ENCODE measurements at places on chromosomes 13 and 19.

DNA sequence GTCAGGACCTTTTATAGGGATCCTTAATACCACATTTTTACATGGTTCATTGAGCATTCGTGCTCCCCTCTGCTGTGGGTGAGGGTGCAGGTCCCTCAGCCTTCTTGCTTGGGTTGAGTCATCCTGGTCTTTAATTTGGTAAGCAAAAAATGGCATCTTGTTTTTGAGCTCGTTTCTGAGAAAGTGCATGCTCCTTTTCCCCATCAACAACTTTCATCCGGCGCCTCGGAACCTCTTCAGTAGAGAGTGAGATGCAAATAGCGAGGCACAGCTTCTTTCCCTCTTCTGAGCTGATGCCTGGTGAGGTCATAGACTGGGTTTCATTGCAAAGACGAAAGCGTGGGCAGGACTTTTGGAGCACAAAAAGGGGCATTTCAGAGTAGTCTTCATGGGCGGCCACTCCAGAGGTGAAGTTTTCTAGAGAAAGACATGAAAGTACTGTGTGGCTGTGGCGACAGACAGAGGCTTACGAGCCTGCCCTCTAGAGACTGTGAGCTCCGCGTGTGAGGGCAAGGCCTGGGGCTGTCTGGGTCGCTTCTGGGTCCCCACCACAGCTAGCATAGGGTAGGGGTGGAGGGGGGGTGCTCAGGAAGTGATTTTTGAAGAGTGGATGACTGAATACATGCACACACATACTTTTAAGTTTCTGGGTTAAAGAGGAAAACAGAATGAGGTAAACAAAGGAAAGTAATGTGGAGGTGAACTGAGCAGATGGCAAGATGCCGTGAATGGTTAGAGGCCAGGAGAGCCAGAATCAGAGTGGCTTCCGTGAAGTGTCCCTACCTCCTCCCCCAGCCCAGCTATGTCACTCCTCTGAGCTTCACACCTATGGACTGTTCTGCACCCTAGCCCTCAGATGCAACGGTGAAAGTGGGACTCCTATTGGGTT, 44.3 kb downstream of the BBC3 start:
- peak; percentile 81 for DNase-seq

GRCh38 chr19:10848230-10848856, at the start of gene C19orf38:
Gene C19orf38 (plus strand): TSS chr19:10848415. CDS start chr19:10848509, 94 bp downstream.
- no peak for DNase-seq

GRCh38 chr13:41520016-41520659, 62.8 kb downstream of the RGCC start:
- no peak for DNase-seq

DNA sequence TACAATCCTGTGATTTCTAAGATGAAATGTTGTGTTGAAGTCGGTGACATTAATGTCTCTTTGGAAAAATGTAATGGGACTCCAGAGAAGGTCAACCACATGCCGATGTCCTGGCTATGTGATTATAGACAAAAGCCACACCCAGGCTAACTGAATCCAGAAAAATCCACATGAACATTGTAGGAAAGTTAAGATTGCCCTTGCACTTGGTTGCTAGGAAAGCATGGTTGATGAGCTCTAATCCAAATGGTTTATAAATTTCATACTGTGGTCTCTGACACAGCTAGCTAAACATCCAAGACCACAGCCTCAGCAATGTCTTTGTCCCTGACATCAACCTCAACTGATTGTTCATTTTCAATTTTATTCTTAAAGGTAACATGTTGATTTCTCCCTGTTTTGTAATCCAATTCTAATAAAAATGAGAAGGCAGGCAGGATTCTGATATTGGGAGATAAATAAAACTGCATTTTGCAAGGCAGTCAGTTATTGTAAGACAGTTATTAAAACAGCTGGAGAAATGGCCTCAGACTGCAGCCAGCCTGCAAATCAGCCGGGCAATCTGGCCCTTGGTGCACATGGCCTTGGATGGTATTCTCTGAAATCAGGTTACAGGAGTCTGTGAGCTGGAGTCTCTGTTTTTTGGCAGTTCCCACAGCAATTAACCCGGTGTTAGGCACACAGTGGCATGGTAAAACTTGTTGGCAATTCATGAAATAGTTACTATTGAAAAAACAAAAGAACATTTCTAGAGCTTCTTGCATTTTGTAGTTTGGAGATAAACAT, 93.9 kb downstream of the STARD13 start:
- DNase-seq = no peak

- no peak for DNase-seq
Measured at GRCh38 chr19:54790711-54791110, 12.7 kb upstream of the KIR2DL4 start.

- no peak for DNase-seq
Measured at GRCh38 chr13:91331047-91331915, 16.2 kb upstream of the MIR17HG start.

GRCh38 chr13:45120967-45121831, 889 bp downstream of the GTF2F2 start:
- no peak for DNase-seq

DNA sequence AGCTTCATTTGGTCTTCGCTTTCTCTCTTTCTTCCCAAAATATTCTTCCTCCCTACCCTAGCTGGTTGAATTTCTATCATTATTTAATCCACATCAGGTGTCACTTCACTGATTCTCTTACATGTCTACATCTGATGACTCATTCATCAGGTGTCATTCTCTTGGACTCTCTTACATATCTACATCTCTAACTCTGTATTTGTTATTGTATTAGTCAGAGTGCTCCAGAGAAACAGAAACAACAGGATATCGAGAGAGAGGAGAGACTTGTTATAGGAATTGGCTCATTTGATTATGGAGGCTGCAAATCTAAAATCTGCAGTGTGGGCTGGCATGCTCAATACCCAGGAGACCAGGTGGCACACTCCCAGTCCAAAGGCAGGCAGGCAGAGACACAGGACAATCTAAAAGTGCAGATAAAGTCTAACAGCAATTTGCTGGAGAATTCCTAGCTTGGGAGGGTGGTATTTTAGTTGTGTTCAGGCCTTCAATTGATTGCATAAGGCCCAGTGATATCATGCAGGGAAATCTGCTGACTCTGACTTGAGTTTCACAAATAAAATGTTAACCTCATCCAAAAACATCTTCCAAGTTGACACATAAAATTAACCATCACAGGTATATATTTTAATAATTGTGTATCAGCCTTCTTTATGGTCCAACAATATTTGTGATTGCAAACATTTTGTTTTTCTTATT, 541.4 kb upstream of the SLITRK5 start:
- no peak for DNase-seq

DNA sequence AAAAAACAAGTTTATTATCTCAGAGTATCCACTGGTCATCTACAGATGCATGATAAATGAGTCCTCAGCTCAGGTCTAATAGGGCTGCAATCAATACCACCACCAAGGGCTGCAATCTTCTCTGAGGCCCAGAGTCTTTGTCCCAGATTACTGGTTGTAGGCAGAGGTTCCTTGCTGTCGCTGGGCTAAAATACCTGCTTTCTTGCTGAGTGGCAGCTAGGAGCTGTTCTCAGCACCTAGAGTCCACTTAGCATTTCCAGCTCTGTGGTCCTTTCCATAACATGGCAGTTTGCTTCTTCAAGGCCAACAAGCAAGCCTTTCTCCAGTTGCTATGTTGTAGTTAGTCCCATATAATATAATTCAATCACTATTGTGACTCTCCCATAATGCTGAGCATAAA, 351.3 kb downstream of the SLITRK1 start:
- DNase-seq = no peak

- no peak for DNase-seq
Measured at GRCh38 chr19:30074741-30075715, 133.0 kb downstream of the URI1 start.

- no peak for DNase-seq
Measured at GRCh38 chr13:50711996-50712395, 131.5 kb downstream of the DLEU7 start.

GRCh38 chr13:86000546-86000945, 201.3 kb upstream of the SLITRK6 start:
- no peak for DNase-seq

DNA sequence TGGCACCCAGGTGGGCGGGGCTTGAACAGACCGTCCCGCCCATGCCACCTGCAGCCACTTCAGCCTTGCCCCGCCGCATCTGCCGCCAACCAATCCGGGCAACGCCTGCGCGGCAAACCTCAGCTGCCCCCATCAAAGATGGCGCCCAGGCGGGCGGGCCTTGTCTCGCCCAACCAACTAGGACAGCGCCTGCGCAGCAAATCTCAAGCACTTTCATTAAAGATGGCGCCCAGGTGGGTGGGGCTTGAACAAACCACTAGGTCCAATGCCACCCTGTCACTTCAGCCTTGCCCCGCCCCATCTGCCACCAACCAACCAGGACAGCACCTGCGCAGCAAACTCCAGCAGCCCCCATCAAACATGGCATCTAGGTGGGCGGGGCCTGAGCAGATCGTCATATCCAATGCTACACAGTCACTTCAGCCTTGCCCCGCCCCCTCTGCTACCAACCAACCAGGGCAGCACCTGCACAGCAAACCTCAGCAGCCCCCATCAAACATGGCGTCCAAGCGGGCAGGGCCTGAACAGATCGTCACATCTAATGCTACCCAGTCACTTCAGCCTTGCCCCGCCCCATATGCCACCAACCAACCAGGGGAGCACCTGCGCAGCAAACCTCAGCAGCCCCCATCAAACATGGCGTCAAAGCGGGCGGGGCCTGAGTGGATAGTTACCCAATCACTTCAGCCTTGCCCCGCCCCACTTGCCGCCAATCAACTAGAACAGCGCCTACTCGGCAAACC, 1.4 kb downstream of the PEG3 start:
- DNase-seq = peak; percentile 13

DNA sequence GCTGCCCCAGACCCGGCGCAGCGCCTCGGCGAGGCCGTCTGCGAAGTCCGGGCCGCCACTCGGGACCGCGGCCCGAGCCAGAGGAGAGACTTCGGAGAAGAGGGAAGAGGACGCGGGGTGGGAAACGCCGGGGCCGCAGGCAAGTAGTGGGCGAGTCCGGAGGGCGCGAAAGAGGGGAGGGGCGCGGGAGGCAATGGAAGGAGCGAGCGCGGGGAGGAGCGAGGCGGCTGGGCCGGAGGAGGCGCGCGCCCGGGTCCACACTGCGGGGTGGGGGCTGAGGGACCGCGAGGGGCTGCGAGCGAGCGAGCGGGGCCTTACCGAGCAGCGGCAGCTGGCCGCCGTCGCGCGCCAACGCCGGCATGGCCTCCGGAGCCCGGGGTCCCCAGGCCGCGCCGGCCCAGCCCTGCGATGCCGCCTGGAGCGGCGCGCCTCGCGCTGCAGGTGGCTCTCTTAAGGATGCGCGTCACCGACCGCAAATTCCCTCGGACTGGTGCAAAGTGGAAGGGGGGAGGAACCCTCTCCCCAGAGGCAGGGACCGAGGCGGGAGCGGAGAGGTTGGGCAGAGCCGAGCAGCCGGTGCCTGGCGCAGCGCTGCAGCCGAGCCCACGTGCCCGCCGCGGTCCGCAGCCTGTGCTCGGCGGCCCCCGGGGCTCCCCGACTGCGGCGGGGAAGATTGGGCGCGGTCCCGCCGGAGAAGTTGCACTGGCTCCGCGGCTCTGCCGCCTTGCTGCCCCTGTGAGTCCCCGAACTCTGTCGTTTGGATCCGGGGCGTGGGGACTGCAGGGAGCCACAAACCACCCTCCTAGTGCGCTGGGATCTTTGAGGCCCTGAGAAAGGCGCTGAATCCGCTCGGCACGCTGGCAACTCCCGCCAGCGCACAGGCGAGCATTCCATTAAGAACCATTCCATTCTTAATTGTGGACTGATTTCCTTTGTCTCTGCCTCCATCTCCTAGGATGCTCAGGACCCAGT, at the start of gene FLT3:
TSS of gene FLT3 (minus strand) at position 427 of the 972 bp plus-strand sequence. CDS start at position 361, 66 bp downstream.
- DNase-seq = no peak

DNA sequence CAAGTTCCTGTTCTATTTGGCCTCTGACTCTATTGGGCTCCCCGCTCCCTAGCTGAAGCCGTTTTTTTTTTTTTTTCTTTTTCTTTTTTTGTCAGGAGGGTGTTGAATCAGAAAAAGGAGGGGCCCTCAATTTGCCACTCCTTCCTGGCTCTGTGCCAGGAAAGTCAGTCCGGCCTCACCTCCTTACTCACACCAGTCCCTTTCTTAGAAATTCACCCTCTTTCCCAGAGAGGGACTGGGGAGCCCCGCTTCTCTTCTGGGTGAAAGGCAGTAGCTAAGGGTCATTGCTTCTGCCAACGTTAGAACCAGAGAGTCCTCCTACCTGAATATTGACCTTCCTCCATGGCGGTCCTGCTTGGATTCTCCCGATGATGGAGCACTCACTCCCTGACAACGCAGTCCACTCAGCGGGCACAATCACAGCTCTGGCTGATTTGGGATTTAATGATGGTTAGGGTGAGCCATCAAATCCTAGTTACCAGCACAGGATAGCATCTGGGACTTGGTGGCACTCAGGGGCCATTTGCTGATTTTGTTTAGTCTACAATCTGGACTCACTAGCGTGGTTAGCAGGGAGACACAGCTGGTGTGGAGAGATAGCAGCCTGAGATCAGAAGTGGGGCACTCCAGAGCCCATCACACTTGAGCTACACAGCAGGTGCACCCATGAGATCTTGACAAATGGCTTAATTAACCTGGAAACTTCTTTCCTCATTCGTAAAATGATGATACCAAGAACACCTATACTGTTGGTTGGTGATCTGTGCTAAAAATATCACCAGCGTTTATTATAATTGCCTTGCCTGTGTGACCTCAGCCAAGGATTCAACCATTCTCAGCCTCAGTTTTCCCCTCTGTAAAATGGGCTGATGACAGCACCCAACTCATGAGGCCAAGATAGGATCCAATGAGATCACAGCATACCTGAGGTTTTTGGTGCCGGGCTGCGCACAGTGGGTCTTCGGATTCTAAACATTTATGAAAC, 2.2 kb downstream of the FCER2 start:
- no peak for DNase-seq

GRCh38 chr13:29883941-29884518, 33.6 kb upstream of the UBL3 start:
- DNase-seq = no peak

DNA sequence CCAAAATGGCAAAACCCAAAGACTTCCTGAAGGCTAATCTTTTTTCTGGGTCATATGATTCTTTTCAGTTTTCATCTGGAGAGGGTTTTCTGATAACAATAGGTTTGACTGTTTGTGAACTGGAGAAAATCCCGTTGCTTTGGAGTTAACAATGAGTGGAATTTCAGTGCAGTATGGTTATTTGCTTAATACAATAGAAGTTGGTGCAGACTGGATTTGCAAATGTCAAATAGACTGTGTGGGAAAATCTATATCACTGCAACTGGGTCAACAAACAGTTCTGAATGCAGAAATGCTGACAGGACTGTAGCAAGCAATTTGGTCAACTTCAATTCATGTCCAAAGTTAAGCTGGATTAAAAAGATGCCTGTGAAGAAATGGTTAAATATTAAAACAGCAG, 267.5 kb upstream of the ARGLU1 start:
- DNase-seq = no peak

- no peak for DNase-seq
Measured at GRCh38 chr19:45780146-45780447, 2.2 kb downstream of the DMPK start.
